ENCODE measurements at places on chromosomes 12 and 14.

- DNase-seq: no peak
Measured at GRCh38 chr14:84129941-84130340, 1400.0 kb upstream of the FLRT2 start.

- DNase-seq: no peak
Measured at GRCh38 chr12:4628406-4628805, 20.4 kb downstream of the AKAP3 start.

DNA sequence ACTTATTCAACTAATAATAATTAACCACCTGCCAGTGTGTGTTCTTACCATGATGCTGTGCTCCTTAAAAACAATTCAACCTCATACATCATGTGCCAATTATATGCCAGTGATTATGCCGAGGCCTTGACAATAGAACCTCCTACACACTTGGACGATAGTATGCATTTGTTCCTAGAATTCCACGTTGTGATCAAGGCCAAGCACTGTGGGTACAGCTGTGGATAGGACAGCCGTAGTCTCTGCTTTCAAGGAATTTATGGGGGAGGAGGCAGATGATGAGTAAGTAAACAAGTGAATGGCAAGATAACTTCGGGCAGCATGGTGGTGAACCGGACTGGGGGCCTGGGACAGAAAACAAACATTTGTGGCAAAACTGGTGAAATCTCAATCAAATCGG lies 18.0 kb upstream of the MYO1H start:
- no peak for DNase-seq

DNA sequence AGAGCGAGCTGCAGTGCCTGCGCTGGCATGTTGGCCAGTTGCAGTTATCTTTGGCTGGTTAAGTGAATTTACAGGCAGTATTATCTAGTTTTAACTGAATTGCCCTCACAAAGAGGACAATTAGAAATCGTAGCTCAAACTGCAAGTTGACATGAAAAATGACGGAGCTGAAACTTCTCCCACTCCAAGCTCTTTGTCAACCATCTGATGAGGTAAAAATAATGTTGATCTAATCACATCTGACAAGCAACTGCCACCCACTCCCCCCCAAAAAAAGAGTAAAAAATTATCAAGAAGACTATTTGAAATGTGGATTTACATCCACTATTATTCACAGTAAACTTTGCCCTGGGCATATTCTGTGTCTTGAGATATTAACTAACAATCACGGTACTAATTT lies 84.7 kb upstream of the VASH1 start:
- no peak for DNase-seq

DNA sequence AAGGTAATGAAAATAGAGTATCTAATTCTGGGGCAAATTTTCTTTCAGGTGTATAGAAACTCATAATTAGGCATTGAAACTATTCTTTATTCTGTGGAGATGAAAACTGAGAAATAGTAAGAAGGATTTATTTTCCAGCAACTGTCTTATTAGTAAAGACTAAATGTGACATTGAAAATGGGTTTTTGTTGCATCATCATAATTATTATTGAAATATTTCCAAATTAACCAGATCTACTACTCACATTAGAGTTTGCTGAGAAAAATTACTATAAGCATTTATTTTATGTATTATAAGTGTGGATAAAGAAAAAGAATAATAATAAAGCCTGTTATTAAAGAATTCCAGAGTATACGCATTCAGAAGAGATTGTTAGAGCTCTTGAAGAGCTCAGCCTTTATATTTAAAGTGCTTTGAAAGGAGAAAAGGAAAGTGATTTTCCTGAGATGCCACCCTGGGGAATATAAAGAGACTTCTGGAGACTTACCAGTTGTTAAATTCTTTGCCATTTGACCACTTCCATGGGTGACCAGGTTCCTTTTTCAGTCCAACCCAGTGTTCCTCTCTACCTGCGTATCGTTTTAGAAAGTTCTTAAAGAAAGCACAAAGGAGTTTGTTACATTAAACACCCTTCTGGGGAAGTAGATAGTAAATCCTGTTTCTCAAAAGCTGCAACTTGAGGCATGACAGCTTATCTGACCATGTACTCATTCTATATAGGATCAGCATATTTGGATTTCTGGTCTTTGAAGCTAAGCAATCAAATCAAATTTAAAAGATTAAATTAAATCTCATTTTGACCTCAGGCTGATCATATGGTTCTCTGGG lies 6.4 kb downstream of the CD69 start:
- no peak for DNase-seq

DNA sequence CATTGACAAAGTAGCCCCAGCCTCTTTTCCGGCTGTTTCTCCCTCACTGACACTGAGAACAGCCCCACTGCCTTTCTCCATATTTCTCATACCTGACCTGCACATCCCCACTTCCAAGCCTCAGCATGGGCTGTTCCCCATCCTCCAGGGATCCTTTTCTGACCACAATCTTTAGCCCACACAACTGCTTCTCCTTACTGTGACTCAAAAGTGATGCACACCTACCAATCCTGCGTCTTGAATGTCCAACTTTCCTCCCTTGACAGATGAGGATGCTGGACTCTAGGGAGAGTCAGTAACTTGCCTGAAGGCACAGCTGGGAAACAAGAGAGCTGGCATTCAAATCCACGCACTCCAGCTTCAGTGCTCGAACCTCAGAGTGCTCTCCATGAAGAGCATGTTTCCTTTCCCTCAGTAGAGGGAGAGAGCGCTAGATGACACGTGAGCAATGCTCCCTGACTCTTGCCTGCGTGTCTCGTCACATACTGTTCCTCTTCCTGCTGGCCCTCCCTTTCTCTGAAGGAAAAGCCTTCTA lies 75.6 kb downstream of the NTF3 start:
- no peak for DNase-seq

- DNase-seq: no peak
Measured at GRCh38 chr12:122139266-122139665, 34.8 kb downstream of the IL31 start.

- no peak for DNase-seq
Measured at GRCh38 chr14:69895109-69895508, 15.9 kb downstream of the SMOC1 start.

GRCh38 chr12:107967170-107967569 lies 161.9 kb upstream of the WSCD2 start:
- DNase-seq: no peak

DNA sequence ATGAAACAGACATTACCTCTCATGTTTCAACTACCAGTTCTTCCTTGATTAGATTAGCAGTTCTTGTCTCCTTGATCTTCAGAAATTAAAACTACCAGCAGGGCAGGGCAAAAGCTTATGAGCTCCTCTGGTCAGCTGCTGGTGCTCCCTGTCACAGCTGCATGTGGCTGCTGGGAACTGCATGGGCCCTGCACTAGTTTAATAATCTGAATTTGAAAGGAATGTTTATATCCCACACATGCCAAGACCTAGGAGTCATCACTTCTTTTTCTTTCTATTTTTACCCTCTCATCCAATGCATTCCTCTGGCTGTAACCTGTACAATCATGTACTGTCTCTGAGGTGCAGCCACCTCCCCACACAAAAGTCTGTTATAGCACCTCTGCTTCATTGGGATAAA lies 73.9 kb downstream of the ARMH4 start:
- DNase-seq: no peak

DNA sequence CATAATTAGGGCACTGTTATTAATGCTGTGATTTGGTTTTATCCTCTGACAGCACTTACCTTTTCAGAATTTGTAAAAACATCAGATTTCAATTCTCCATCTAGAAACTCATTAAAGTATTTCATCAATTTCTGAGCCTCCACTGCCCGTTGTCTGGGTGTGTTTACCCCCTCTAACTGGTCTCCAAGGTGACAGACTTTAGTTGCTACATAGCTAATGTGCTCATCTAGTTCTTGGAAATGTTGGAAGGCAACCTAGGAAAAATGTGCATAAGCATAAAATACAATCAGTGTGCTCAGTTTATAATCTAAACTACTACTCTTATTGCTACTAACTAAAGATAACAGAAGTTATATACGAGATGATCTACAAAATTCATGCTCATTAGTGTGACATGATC lies 24.6 kb downstream of the EXOC5 start:
- DNase-seq: no peak

DNA sequence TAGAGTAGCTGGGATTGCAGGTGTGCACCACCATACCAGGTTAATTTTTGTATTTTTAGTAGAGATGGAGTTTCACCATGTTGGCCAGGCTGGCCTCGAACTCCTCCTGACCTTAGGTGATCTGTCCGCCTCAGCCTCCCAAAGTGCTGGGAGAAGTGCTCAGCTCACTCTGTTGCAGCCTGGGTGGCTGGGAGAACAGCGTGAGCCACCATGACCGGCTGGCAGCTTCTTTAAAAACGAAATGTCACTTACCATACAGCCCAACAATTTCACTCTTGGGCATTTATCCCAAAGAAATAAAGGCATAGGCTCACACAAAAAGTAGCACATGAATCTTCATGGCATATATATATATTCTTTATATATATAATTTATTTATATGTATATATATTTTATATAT lies 4.7 kb upstream of the CFAP73 start:
- DNase-seq: no peak

GRCh38 chr12:28110329-28110728 lies 79.9 kb upstream of the CCDC91 start:
- DNase-seq: no peak

- DNase-seq: no peak
Measured at GRCh38 chr12:98002887-98003493, 512.4 kb upstream of the TMPO start.

DNA sequence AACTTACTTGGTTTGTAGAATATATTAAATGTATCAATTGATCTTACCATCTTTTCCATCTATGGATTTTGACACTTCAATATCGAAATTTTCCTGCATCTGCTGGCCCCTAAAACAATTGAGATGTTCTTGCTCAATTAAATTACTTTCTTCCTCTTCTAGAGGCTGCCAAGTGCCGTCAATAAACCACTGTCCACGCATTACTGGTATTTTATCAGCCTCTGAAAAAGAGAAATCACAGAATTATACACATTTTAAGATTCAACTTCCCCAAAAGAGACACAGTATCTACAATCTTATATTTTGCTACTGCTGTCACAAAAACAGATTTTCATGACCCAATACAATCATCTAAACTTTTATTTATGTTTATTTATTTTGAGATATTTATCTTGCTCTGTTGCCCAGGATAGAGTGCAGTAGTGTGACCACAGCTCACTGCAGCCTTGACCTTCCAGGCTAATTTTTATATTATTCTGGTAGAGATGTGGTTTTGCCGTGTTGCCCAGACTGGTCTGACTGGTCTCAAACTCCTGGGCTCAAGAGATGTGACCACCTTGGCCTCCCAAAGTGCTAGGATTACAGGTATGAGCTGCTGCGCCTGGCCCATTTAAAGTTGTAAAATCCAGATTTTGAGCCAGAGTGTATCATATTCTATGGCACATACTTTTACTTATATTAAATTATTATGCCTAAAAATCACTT lies 49.3 kb downstream of the DDHD1 start:
- DNase-seq: no peak

DNA sequence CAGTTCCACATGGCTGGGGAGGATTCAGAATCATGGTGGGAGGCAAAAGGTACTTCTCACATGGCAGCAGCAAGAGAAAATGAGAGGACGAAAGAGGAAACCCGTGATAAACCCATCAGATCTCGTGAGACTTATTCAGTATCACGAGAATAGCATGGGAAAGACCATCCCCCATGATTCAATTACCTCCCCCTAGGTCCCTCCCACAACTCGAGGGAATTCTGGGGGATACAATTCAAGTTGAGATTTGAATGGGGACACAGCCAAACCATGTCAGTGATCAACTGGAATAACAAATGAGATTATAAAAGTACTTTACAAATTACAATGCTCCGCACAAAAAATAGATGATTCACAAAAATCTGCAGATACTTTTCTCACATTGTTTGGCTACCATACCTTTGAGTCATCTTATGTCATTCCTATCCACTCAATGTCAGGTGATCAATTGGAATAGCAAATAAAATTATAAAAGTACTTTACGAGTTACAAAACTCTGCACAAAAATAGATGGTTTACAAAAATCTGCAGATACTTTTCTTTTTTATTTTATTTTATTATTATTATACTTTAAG lies 338.9 kb downstream of the C12orf50 start:
- no peak for DNase-seq

DNA sequence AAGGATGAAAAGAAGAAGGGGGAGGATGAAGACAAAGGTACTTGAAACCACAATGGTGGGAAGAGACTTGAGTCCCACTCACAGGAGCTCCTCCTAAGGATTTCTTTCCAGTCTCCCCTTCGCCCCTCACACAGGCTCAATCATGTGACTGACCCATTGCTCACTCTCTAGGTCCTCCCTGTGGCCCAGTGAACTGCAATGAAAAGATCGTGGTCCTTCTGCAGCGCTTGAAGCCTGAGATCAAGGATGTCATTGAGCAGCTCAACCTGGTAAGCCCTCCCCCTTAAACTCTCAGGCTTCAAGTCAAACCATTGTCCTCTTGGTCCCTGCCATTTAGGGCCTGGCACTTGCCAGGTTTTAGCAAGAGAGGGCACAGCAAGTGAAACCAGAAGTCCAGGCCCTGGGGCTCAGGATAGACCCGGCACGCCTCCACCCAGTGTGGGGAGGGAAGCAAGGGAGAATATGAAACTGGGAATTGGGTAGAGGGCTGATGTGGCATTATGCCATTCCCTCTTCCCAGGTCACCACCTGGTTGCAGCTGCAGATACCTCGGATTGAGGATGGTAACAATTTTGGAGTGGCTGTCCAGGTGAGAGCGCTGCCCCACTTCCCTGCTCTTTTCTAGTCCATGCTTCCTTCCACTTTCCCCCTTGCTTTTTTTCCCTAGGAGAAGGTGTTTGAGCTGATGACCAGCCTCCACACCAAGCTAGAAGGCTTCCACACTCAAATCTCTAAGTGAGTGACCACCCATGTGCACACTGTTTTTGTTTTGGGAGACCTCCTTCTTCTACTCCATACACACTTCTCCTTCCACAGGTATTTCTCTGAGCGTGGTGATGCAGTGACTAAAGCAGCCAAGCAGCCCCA lies 1.8 kb downstream of the PSME1 start:
- DNase-seq: no peak

GRCh38 chr12:78149459-78149858 lies 318.8 kb downstream of the NAV3 start:
- DNase-seq: no peak

GRCh38 chr14:103651585-103651984 lies 22.6 kb downstream of the KLC1 start:
- no peak for DNase-seq

GRCh38 chr14:97107080-97107479 lies 309.9 kb downstream of the VRK1 start:
- DNase-seq: no peak

DNA sequence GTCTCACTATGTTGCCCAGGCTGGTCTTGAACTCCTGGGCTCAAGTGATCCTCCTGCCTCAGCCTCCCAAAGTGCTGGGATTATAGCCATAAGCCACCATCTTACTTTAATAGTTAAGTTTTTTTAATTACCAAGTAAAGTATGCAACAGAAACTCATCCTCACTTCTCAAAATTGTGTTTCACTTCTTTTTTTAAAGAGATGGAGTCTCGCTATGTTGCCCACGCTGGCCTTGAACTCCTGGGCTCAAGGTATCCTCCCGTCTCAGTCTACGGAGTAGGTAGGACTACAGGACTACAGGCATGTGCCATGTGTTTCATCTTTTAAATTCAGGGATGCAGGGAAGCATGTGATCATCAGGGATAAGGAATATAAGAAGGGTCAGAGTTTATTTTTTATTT lies 17.2 kb upstream of the ARID2 start:
- no peak for DNase-seq

- no peak for DNase-seq
Measured at GRCh38 chr12:120207227-120207626, 6.3 kb upstream of the RPLP0 start.

- no peak for DNase-seq
Measured at GRCh38 chr12:42473130-42473529, 116.4 kb downstream of the PRICKLE1 start.

GRCh38 chr12:21819678-21820077 lies 45.2 kb upstream of the KCNJ8 start:
- no peak for DNase-seq

GRCh38 chr12:120674097-120674636 lies 12.8 kb upstream of the MLEC start:
- no peak for DNase-seq

All from vagina (tissue), 2 donors.